ENCODE measurements at places on chromosomes 7 and 10.
A peak's percentile ranks its signal among the peaks of the same experiment; 100 is the strongest.

- DNase-seq = no peak
These were observed 52.9 kb downstream of the C10orf120 start for GRCh38 chr10:122646511-122647382.

DNA sequence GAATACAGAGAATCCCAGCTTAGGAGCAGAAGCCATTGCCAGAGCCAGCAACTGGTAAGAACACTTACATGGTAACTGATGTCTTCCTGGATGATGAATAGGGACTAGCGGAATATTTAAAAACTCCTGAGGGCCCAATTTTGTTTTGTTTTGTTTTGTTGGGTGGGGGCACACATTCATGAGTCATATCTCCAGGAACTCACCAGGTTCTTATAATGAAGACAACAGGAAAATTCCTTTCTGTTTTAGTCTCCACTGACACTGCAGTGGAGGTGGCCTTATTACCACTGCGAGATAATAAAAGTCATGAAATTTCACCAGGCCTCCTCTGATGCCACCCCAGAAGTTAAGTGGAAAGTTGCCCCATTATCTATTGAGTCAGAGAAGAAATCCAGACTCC, 6.6 kb upstream of the CUZD1 start:
- DNase-seq = no peak

GRCh38 chr7:74511345-74511744, 57.6 kb downstream of the GTF2IRD1 start:
- DNase-seq = peak; percentile 15

- DNase-seq = no peak
These were observed 19.8 kb downstream of the AGK start for GRCh38 chr7:141571059-141571458.

DNA sequence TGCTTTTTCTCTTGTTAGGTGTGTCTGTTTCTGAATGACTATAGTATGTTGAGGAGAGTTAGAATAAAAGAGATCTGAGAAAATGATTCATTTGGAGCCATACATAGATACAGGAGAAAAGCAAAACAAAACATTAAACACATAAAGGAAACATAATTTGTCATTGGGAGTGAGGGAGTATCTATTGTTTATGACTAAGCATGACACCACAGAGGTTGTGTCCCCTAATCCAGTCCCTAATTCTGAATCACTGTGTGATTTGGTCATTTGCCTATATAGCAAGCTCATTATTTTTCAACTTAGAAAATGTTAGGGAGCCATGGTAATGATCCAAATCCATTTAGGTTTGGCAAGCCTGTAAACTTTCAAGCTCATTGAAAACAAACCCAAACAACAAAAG, 132.3 kb upstream of the BMPER start:
- DNase-seq = no peak

DNA sequence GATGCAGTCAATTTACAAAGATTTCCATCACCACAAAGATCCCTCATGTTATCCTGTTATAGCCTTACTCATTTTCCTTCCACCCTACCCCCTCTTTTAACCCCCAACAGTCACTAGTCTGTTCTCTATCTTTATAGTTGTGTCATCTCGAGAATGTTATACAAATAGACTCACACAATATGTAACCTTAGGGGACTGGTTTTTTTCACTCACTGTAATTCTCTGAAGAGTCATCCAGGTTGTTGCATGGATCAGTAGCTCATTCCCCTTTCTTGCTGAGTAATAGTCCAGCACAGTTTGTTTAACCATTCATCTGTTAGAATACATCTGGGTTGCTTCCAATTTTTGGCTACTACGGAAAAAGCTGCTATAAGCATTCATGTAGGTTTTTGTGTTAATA, 121.1 kb upstream of the PDE1C start:
- DNase-seq = no peak

DNA sequence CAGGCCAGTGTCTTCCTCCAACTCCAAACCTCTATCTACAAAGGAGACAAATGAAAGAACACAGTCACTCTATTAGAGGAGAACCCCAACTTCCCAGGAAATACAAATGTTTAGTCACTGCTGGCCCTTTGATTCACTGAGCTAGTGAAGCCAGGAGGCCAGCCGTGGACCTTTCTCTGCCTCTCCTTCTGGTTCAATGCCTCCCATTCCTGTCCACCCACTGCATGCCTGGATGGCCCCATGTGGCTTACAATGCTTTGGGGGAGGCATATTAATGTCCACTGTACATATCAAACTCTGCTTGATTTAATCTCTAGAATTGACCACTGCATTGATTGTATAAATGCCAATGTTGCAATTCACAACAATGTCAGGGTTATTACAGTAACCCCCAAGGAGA, 687.3 kb downstream of the KCNMA1 start:
- DNase-seq = no peak

DNA sequence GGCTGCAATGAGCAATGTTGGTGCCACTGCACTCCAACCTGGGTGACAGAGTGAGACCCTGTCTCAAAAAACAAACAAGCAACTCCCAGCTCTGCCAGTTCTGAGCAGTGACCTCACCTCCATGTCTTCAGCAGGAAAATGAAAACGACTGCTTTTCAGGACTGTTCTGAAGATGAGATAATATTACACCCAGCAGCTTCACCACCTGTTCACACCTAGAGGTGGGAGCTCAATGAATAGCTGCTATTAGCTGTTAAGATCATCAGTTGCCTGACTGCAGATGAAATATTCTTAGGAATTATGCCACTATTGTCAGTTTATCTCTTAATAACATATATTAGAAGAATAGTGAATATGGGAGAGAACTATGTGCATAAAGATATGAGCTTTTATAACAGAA, 48.4 kb upstream of the CYTH3 start:
- DNase-seq = no peak

- no peak for DNase-seq
These were observed 251.0 kb downstream of the DYNC1I1 start for GRCh38 chr7:96023387-96023786.

GRCh38 chr7:120864141-120864900, 6.4 kb upstream of the TSPAN12 start:
- no peak for DNase-seq

DNA sequence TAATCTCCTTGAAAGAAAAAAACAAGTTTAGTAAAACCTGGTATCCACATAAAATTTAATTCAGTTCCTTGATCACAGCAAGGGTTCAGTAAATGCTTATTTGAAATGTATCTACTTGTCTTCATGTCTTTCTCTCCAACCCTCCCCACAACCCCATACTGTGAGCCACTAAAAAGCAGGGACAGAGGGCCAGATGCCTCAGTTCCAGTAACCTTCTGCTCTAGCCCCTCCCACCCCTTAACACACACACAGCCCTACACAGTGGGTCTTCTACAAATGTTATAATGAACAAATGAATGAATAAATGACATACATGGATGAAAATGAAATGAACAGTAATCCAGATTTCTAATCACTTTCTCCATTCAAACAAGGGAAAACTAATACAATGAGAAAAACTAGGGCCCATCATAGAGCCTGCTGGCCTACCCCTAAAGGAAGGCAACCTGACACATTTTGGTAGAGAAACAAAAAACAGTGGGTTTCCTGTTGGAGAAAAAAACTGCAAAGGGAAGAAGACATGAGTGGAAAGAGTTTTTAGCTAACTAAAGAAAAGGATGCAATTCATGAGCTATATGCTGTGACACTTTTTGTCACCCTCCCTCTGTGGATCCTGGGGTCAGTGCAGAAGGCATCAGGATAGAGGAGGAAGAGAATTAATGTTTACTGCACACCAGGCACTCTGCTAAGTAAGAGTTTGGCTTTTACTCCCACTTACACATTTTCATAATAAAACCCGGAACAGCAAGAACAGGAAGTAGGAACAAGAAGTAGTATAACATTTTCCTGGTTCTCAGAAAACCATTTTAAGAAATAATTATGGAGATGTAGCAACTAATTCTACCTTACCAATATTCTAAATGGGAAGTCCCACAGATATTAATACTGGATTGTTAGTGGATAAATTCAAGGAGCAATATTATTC, 38.1 kb downstream of the ELMO1 start:
- no peak for DNase-seq

DNA sequence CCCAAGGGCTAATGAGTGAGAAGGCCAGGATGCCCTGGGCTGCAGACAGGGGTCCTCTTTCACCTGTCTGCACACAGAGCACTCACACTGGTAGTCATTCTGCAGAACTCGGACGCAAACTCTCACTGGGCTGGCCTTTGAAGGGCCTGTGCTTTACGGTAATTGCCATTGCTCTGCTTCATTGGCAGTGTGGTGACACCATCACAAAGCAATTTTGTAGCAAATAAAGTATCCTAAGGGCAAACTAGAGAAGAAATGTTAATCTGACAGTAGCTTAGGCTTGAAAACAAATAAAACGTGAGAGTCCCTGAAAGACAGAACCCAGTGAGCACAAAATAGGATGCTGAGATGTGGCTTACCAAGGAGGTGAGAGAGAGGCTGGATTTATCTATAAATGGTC, 30.6 kb upstream of the FIGNL1 start:
- no peak for DNase-seq
